Frontal cortex (tissue), 4 donors: ENCODE measurements at places on chromosomes 3 and 15.

- DNase-seq, result no peak
Observed at GRCh38 chr3:184694716-184695115, 17.1 kb downstream of the MAGEF1 start.

DNA sequence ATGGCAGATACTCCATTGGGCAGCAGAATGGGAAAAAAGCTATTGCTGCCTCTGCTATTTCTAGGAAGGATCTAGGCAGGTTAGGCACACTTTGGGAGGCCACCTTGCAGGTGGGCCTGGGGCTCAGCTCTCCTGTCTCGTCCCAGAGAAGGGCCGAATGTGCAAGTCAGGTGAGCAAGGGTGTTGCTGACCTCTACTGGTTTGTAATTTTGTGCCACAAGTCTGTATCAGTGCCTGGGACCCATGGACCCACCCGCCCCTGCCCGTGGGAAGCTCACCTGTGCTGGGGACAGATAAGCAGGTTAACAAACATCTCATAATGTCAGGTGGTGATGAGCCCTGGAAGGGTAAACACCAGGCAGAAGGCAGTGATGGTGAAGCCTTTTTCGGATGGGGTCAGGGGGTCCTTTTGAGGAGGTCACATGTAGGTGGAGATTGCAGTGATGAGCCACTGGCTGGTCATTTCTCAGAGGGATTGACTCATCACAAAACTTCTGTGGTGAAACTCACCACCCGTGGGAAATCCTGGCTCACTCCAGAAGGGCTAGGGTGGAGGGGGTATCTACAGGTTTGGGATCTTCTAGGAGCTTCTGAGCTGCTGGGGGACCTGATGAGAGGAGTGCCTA, 161.3 kb downstream of the KLF13 start:
- DNase-seq, result no peak

DNA sequence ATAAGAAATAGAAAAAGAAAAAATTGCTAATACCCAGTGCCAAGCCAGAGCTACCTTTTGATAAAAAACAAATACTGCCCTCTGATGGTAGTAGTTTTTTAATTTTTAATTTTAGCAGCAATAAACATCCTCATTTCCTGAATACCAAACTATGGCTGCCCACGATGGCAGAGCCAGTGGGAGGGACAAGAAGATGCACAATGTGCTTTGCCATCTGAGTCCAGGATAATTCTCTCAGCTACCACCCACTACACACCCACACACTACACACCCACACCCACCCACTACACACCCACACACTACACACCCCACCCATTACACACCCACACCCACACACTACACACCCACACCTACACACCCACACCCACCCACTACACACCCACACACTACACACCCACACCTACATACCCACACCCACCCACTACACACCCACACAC, 17.8 kb downstream of the CEP19 start:
- peak; percentile 42 for DNase-seq

- no peak for DNase-seq
Observed at GRCh38 chr3:115151921-115152320, 4.8 kb upstream of the ZBTB20 start.

- DNase-seq, result no peak
Observed at GRCh38 chr15:98503970-98504369, 144.4 kb upstream of the IGF1R start.

DNA sequence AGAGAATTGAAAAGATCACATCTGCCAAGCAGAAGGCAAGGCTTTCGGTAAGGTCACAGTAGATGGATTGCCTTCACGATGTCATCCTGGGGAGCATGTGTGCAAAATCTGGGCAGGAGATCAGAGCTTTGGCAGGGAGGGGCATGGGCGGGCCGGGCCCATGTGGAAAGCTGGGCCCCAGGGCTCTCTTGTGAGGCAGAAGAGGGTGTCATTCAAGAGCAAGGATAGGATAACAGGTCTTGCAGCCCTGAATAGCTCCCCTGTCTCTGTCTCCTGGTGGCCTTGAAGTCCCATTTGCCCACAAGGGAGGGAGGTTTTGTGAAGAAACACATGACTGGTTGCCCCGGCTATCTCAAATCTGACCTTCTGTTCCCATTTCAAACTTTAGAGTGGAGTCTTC, 172.0 kb downstream of the OPA1 start:
- DNase-seq, result no peak

- DNase-seq, result no peak
Observed at GRCh38 chr15:29216955-29217354, 52.7 kb downstream of the NSMCE3 start.
